Mononuclear cell (primary cell): ENCODE measurements at places on chromosomes 2 and 18. TPM values are rescaled to one million over a fixed set of nuclear protein-coding genes. Genes with fewer than 3 reads are reported as not detected.

PROC gene
- 0.84 TPM for total RNA-seq

SUPT7L gene
- 75.5 TPM for total RNA-seq

COPS8 gene
- total RNA-seq: 49.7 TPM

GPR39 gene
- not detected for total RNA-seq

SH2D6 gene
- 0.42 TPM for total RNA-seq

SPDYA gene
- 12.4 TPM for total RNA-seq

CRYGA gene
- not detected for total RNA-seq

CYP1B1 gene
- 7.9 TPM for total RNA-seq

LYG2 gene
- not detected for total RNA-seq

UCN gene
- not detected for total RNA-seq

CDKL4 gene
- not detected for total RNA-seq

MAB21L4 gene
- total RNA-seq: not detected

IL1F10 gene
- total RNA-seq: not detected

ONECUT2 gene
- total RNA-seq: not detected

CCDC150 gene
- 1.3 TPM for total RNA-seq

GRB14 gene
- total RNA-seq: 2.0 TPM

ABCG5 gene
- not detected for total RNA-seq

RASGRP3 gene
- 31.5 TPM for total RNA-seq

CREB1 gene
- 69.3 TPM for total RNA-seq

PPP1R1C gene
- not detected for total RNA-seq

MBOAT2 gene
- 9.2 TPM for total RNA-seq

KLHL30 gene
- total RNA-seq: not detected

ST8SIA5 gene
- under 0.01 TPM for total RNA-seq

UGT1A3 gene
- not detected for total RNA-seq

CLEC4F gene
- 0.21 TPM for total RNA-seq

PDCD1 gene
- 2.0 TPM for total RNA-seq

BCL11A gene
- 11.2 TPM for total RNA-seq

CTLA4 gene
- total RNA-seq: 38.5 TPM

SLC9A4 gene
- total RNA-seq: under 0.01 TPM

PRKCE gene
- total RNA-seq: 13.6 TPM

DSC1 gene
- total RNA-seq: 4.5 TPM

CNTNAP5 gene
- total RNA-seq: not detected

CAD gene
- 5.7 TPM for total RNA-seq

MALL gene
- 0.21 TPM for total RNA-seq

CD8B2 gene
- 0.73 TPM for total RNA-seq

PROM2 gene
- 0.31 TPM for total RNA-seq

SMAD7 gene
- total RNA-seq: 89.7 TPM

SLC66A3 gene
- total RNA-seq: 40.0 TPM

INO80C gene
- total RNA-seq: 11.5 TPM

CNGA3 gene
- not detected for total RNA-seq

REG3G gene
- not detected for total RNA-seq

C2orf72 gene
- not detected for total RNA-seq

KRTCAP3 gene
- 0.52 TPM for total RNA-seq

DYNAP gene
- not detected for total RNA-seq

KANSL1L gene
- 15.4 TPM for total RNA-seq

C2orf78 gene
- total RNA-seq: not detected

DSC3 gene
- under 0.01 TPM for total RNA-seq

HSBP1L1 gene
- total RNA-seq: 18.6 TPM

TMEM247 gene
- total RNA-seq: not detected

FHL2 gene
- total RNA-seq: 2.2 TPM

GFPT1 gene
- total RNA-seq: 23.9 TPM

FIGN gene
- not detected for total RNA-seq
